Stromal cell of bone marrow (primary cell): ENCODE measurements at places on chromosomes 2 and 18.

- DNase-seq: peak; percentile 26
Measured at GRCh38 chr2:149313512-149313972, 16.8 kb upstream of the LYPD6 start.

DNA sequence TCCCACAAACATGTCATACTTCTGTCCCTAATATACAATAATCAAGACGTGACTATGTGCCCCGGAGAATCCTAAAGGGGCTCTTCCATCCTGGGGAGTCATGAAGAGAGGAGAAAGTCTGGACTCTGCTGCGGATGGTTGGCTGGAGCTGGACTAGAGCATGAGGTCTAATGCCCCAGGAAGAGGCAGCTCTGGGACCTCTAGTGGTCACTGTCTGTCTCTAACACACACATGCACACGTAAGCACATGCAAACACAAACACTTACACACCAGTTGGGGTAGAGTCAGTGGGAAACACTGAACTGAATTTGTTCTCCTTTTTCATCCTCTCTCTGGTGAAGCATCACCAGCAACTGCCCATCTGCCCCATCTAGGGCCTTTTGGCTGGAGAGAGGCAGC lies 271.6 kb downstream of the TDRD15 start:
- no peak for DNase-seq

DNA sequence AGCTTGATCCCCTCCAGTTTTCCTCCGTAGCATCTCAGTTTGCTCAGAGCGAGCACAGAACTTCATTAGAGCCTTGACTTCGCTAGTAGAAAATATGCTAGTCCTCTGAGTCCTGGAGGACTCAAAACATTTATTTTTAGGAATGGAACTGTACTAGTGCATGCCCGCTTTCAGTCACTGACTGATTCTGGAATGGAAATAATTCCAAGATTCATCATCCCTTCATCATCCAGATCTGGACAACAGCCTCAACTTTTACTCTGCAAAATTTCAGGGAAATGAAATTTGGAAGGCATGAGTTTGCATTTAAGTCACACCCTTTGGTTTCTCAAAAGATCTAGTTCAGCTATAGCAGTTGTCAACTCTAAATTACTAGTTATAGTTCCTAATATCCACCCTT lies 304.6 kb downstream of the XIRP2 start:
- peak; percentile 81 for DNase-seq

- peak; percentile 47 for DNase-seq
Measured at GRCh38 chr2:132400169-132400900, 16.3 kb upstream of the GPR39 start.

DNA sequence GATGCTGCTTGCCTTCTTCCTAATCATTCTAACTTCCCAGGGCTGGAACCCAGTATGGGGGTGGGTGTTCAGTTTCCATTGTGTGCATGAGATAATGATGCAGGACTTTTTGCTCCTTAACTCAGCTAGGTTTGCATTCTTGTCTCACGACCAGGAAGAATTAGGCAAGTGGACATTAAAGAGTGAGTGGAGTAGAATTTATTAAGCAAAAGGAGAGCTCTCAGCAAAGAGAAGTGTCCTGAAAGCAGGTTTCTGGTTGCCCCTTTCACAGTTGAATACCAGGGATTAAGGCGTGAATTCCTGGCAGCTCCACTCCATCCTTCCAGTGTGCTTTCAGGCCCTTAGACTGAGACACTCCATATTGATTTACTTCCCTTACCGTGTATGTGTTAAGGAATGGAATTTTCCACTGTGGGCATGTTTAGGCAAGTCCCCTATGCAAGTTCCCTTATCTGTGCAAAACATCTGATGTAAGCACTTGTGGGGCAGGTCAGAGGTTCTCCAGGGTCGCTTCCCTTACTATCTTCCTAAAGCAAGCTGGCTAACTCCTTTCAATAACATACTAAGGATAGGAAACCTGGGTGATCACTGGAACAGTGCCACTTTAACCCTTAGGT lies 126.5 kb downstream of the GPR39 start:
- DNase-seq: no peak

DNA sequence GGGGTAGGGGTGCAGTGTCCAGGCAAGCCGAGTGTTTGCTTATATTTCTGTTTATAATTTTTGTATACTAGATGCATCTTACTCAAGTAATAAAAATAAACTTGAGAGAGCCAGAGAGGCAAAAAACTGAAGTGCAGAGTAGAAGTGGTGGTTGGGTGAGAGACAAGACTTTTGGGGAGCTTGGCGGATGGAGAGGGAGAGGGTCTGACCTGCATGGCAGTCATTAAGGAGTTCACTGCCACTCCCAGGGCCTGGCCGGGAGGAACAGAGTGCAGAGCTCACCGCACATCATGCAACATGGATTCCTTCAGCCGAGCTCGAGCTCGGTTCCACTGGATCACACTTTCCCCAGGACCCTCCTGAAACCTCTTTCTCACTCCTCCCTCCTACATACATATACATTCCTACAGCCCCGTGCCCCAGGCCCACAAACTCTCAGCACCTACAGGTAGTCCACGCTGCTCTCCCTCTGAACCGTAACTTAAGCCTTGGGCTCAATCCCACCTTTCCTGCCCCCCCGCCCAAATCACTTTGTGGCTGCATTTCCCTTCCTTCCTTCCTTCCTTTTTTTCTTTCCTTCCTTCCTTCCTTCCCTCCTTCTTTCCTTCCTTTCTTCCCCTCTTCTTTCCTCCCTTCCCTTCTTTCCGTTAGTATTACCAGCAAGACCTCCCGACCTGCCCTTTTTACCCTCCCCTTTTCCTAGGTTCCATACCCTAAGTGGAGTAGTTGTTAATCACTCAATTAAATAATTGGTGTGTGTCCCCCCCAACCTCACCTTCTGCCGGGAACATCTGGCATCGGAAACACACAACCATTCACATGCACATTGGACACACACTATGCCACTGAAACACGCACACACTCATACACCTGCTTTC lies 37.1 kb upstream of the ATP6V1B1 start:
- DNase-seq: no peak

GRCh38 chr18:6505498-6505875 lies 90.8 kb upstream of the L3MBTL4 start:
- no peak for DNase-seq
